Epithelial cell of proximal tubule (primary cell): ENCODE measurements at places on chromosomes 1 and 21. TPM values are rescaled to one million over a fixed set of nuclear protein-coding genes. Genes with fewer than 3 reads are reported as not detected.

ZFP69 gene
- total RNA-seq: 0.58 and 2.6 TPM in 2 replicates

PDC gene
- not detected in 2 replicates for total RNA-seq

KCNQ4 gene
- total RNA-seq: 1.0 and 2.2 TPM in 2 replicates

SERTAD4 gene
- 8.7 and 12.7 TPM in 2 replicates for total RNA-seq

RNU1-1 gene
- total RNA-seq: under 0.01 TPM in 2 replicates

PDZK1IP1 gene
- total RNA-seq: 14.3 and 43.2 TPM in 2 replicates

NEK2 gene
- total RNA-seq: 28.0 and 36.4 TPM in 2 replicates

GJC2 gene
- total RNA-seq: 0.14 and 0.69 TPM in 2 replicates

DNAJC28 gene
- total RNA-seq: 0.87 and 0.92 TPM in 2 replicates

OPTC gene
- not detected in 2 replicates for total RNA-seq

ALX3 gene
- total RNA-seq: not detected in 2 replicates

NID1 gene
- 19.2 and 23.2 TPM in 2 replicates for total RNA-seq

OR2L8 gene
- total RNA-seq: not detected in 2 replicates

PTAFR gene
- 2.7 and 4.9 TPM in 2 replicates for total RNA-seq

MIXL1 gene
- total RNA-seq: 0.51 TPM in 1 of 2 replicates, not detected in the other

FCMR gene
- total RNA-seq: 0.65 TPM in 1 of 2 replicates, not detected in the other

IVL gene
- total RNA-seq: 0.35 and 2.1 TPM in 2 replicates

BRDT gene
- not detected in 2 replicates for total RNA-seq

EXOC8 gene
- total RNA-seq: 6.7 and 8.1 TPM in 2 replicates

COL8A2 gene
- total RNA-seq: 0.06 and 0.65 TPM in 2 replicates

OR2G2 gene
- not detected in 2 replicates for total RNA-seq

LCE1E gene
- total RNA-seq: not detected in 2 replicates

NTNG1 gene
- total RNA-seq: 25.8 and 32.0 TPM in 2 replicates

PAQR6 gene
- 1.4 and 1.5 TPM in 2 replicates for total RNA-seq

CFHR2 gene
- not detected in 2 replicates for total RNA-seq

C1orf35 gene
- 23.8 and 27.6 TPM in 2 replicates for total RNA-seq

HPDL gene
- total RNA-seq: 2.9 and 11.9 TPM in 2 replicates

HAO2 gene
- total RNA-seq: not detected in 2 replicates

LRRC53 gene
- total RNA-seq: not detected in 2 replicates

C1orf56 gene
- 3.0 and 3.1 TPM in 2 replicates for total RNA-seq

AMIGO1 gene
- 0.87 and 0.92 TPM in 2 replicates for total RNA-seq
